ENCODE measurements at places on chromosomes 12 and 14. TPM values are rescaled to one million over a fixed set of nuclear protein-coding genes. Genes with fewer than 3 reads are reported as not detected.

YARS2 gene
- 17.3 TPM for total RNA-seq

NINJ2 gene
- 37.3 TPM for total RNA-seq

KRT81 gene
- total RNA-seq, result not detected

BCL2L2 gene
- total RNA-seq, result 29.9 TPM

MYO1A gene
- total RNA-seq, result 0.20 TPM

BATF gene
- 0.77 TPM for total RNA-seq

MFAP5 gene
- 20.6 TPM for total RNA-seq

FAM186B gene
- 0.63 TPM for total RNA-seq

AJUBA gene
- total RNA-seq, result 1.4 TPM

LUM gene
- total RNA-seq, result 2.7 TPM

- no peak for DNase-seq
Observed at GRCh38 chr12:95037906-95038305, 34.4 kb upstream of the NDUFA12 start.

- no peak for DNase-seq
Observed at GRCh38 chr12:121975021-121975420, 46.7 kb upstream of the BCL7A start.

GRCh38 chr12:97751704-97752103 is 289.1 kb downstream of the RMST start:
- DNase-seq, result no peak

GRCh38 chr14:88170333-88170732 is 152.7 kb downstream of the KCNK10 start:
- DNase-seq, result no peak

- DNase-seq, result peak; percentile 51
Observed at GRCh38 chr12:121295746-121296617, 527 bp downstream of the CAMKK2 start.

DNA sequence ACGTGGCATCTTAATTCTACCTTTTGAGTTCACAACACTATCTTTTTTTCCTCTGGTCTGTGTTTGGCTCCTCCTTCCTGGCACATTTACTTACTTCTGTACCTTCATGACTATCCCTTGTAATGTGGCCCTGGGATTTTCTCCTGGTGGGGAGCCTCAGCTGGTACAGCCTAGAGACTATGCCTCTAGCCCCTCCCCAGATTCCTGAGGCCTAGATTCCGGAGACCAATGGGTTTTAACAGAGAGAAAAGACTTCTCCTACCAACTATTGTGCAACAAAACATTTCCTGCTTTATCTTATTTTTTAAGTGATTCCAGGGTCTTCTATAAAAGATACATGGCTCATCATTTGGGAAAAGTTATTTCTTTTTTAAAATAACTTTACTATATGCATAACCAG is 216.2 kb upstream of the KRR1 start:
- DNase-seq, result no peak

DNA sequence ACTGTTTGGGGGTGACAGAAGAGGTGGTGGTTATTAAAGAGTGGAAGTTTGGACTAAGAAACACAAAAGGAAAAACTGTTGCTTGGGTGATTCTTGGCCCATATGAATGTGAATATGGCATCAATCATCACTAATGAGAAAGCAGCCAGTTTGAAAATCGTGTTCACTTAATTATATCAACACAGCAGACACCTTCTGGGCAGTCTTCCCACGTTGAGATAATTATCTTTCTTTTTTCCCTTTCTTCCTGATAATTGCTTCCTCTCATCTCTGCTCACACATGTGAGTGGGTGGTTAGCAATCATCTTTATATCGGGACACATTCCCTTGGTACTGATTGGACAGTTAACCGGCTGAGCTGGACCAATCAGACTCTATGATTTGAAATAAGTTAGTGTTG is 539.7 kb downstream of the AACS start:
- DNase-seq, result no peak

GRCh38 chr12:991350-992333 is 619 bp downstream of the ERC1 start:
- DNase-seq, result no peak

DNA sequence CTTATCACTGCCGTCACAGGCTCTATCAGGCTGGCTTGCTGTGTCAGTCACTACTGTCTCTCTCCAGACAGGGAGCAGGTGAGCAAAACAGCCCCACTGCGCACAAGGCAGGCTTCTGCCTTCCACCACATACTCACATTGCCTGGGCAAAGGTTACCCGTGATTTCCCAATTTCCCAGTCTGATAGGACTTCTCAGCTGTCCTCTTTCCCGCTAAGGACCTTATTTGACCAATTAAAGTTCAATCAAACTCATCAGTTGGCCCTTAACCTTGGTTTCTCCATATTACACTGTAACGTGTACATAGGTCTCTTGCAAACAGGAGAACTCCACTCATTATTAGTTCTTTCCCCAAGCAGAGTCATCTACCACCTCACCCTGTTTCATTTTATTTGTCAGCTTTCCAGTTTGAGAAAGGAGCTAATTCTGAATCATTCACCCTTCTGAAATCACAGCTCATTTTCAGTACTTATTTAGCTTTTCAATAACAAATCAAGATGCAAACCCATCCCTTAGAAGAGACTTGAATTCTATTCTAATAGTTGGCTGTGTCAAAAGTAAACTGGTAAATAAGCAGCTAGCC is 170.8 kb downstream of the ESR2 start:
- DNase-seq, result no peak

DNA sequence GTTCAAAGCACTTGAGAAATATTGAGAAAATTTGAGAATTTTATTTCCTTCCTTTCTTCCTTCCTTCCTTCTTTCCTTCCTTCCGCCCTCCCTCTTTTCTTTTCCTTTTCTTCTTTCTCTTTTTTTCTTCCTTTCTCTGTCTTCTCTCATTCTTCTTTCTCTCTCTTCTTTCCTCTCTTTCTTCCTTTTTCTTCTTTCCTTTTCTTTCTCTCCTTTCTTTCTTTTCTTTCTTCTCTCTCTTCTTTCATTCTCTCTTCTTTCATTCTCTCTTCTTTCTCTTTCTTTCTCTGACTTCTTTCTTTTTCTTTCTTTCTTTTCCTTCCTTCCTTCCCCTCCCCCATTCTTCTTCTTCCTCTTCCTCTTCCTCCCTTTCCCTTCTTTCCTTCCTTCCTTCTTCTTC is 44.9 kb downstream of the CD163L1 start:
- DNase-seq, result no peak

DNA sequence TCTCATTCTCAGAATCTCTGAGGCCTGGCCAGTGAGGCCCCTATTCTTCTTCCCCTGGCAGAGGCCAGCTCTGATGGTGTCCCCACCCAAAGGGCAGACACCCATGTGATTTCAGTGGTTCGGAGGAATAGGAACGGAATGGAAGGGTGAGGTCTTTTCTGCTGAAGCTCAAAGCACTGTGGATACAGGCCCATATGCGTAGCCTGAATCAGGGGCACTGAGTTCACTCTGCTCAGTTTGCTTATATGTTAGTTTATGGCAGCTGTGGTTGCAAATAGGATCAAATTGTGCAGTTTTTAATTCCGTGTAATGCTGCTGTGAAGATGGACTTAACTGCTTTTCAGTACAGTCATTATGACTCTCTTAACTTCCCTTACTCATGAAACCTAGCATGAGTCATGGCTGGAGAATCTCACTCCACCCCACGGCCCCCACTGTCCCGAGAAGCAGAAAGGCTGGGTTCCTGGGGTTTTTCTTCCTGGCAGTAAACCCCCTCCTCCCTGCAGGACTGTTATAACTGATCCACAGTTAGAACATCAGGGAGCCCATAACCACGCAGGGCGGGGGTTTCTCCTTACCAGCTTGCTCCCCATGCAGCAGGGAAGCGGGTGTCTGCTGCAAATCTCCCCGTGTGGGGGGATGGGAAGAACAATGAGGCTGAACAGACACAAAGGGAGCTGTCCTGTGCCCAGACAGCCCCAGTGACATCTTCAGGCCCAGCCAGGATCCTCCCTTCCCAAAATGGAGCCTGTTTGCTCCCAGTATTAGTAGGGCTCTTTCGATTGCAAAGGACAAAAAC is 122.7 kb downstream of the SLC38A6 start:
- peak; percentile 78 for DNase-seq

DNA sequence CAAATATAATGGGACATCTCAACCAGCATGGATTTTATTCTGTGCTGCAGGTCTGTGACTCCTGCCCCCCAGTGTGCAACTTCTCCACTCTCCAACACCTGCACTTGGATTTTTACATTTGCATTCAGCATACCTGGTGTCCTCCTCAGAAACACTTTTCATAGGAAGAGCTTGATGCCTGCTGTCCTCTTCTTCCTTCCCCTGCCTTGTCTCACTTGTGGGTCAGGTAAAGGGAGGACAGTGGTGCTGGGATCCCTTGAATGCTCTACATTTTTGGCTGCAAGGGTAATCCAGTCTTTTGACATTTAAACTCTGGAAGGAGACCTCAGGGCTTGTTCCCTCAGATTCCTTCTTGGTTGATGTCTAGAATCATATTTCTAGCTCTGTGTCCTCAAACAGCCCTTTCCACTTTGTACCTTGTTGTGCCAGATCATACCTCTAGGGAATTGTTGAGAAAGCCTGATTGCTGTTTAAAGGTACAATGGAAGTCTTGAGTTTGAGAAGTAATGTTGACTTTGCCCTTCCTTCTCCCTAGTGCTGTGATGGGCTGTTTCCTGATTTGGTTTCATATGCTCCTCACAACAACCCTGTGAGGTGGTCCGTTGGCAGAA is 12.6 kb downstream of the UBE3B start:
- no peak for DNase-seq

DNA sequence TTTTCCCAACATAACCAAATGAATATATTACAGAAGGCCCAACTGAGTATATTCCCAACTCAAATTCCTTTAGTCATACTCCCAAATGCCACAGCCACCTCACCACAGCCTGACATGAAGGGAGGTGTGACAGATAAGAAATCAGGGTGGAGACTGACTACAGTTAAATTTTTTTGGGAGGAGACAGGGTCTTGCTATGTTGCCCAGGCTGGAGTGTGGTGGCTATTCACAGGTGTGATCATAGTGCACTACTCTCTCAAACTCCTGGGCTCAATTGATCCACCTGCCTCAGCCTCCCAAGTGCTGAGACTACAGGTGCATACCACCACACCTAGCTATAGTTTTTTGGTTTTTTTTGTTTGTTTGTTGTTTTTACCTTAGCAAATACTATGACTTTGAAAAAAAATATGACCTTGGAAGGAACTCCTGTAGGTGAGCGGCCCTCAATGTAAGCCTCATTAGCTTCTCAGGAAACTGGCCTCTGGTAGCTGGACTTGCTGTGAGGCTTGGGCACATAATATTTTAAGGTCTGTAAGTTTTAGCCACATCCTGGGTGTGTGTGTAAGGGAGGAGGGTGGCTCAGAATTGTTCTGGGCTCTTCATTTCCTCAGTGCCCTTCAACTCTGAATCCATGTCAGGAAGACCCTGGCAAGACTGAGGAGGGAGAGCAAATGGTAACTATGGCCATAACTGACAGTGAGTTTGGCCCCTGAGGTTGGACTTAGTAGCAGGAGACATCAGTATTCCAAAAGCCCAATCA is 39.1 kb upstream of the LTBP2 start:
- no peak for DNase-seq

DNA sequence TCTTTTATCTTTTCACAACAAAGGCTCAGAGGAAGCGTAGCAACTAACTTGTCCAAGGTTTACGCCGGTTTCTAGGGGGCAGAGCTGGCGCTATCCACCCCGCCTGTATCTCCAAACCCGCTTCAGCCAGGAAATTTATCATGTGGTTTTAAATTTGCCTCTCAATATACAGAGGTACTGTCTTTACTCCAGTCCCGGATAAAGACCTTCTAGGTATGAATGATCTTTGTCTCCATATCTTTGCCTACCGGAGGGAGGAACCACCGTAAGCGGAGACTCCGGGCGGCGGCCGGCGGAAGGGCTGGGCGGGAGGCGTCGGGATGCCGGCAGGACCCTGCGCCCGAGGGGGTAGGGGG is 693 bp upstream of the RIMKLB start:
- DNase-seq, result no peak

GRCh38 chr12:64187794-64188193 is 34.3 kb downstream of the KICS2 start:
- DNase-seq, result no peak

GRCh38 chr12:128339126-128339520 is 72.2 kb downstream of the TMEM132C start:
- no peak for DNase-seq

- DNase-seq, result no peak
Observed at GRCh38 chr14:30521899-30522736, 36.8 kb upstream of the G2E3 start.

GRCh38 chr14:74202113-74202512 is 37.1 kb upstream of the VSX2 start:
- DNase-seq, result no peak

DNA sequence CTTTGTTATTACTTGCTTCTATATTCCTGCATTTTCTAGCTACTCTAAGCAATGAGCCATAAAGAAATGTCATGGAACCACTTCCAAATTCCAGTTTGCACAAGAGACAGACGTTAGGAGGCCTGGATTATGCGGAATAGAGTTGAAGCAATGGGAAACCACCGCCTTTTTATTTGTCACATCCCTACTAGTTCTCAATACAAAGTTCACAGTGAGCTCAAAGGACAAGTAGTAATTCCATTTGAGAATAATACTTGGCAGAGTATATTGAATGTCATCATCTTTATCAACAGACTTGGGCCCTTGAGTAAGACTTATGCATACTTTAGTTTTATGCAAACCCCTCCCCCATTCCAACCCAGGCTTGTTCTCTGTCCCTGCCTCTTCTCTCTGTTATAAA is 3.7 kb upstream of the SLC15A5 start:
- no peak for DNase-seq

DNA sequence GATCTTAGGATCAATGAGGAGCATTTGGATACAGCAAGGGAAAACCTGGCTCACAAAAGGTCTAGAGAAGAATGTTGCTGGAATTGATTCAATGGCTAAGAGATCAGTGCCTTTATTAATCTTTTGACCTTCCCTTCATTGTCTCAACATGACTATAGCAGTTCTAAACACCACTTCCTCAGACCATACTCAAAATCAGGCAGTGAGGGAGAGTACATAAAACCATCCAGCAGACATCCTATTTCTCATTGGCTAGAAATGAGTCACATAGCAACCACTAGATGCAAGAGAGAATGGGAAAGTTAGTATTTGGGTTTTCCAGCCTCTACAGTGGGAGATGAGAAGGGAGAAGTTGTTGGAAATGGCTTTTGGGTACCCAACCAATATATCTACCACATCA is 151.4 kb upstream of the NUDT4 start:
- no peak for DNase-seq

DNA sequence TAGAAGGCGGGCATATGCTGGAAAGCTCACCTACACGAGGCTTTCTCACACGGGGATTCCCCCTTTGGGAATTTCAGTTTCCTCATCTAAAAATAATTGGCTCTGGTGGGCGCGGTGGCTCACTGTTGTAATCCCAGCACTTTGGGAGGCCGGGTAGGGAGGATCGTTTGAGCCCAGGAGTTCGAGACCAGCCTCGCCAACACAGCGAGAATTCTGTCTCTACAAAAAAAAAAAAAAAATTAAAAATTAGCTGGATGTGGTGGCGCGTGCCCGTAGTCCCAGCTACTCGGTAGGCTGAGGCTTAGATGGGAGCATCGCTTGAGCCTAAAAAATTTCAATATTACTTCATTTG is 400 bp upstream of the NDUFA12 start:
- DNase-seq, result no peak

DNA sequence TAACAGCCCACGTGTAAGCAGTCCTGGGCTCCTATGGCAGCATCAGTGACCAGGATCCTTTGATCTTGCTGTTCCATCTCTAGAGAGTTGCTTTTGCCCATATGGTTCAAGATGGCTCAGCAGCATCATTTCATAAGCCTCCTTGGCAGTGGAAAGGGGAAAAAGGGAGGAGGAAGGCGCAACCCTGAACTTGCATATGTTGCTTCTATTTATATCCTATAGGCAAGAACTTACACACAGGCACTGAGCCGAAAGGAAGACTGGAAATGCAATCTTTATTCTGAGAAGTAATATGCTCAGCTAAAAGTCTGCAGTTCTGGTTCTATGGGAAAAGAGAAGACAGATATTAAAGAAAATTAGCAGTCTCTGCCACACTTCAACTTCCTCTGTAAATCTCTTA is 167.7 kb upstream of the PLXNC1 start:
- no peak for DNase-seq

All from psoas muscle (tissue), 8 donors.